ENCODE measurements at places on chromosomes 4 and X.

DNA sequence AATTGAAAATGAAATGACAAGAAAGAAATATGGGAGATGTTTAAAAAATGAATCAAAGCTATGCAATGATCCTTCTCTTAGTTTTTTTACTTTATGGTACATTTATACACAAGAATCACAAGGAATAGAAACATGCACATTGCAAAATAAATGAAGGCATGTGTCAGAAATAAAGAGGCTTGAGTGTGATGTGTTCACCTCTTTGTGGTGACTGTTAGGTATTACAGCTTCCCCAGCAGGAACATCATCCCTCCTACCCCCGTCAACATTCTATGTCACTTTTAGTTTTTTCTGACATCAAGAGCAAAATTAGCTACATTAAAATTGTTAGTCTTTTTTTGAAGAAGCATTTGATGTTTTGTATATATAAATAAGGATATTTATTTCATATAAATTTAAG, 214.8 kb downstream of the SLC4A4 start:
- peak; percentile 11 for DNase-seq

- no peak for DNase-seq
These were observed 27.5 kb downstream of the UBE2D3 start for GRCh38 chr4:102799816-102800215.

- peak; percentile 64 for DNase-seq
These were observed 227.0 kb downstream of the DKK2 start for GRCh38 chr4:106809076-106809475.

DNA sequence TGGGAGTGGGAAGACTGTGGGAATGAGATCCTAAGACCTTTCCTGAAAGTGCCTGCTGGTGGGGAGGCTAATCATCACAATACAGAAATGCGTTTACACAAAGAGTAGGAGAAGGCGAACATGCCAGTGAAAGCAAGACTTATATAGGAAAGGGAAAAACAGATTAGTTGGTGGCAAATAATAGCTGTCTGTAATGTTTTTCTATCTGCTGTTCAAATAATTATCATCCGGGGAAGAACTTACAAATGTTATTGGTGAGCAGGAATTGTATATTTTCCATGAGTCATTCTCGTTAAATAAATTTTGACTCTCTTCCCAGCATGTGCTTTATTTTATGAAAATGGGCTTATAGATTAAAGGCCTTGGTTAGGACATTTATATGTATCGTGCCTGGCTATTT, 196.5 kb downstream of the ARHGAP10 start:
- DNase-seq = no peak

GRCh38 chr4:165602621-165603020, 223.8 kb downstream of the CPE start:
- no peak for DNase-seq
